Osteoblast (primary cell): ENCODE measurements at places on chromosomes 4 and X.

- DNase-seq: peak; percentile 62
Observed at GRCh38 chr4:99808260-99808857, 8.3 kb upstream of the DAPP1 start.

GRCh38 chr4:47074816-47075215, 43.4 kb downstream of the GABRB1 start:
- DNase-seq: no peak

GRCh38 chr4:72974694-72975487, 94.6 kb downstream of the COX18 start:
- DNase-seq: peak; percentile 41

DNA sequence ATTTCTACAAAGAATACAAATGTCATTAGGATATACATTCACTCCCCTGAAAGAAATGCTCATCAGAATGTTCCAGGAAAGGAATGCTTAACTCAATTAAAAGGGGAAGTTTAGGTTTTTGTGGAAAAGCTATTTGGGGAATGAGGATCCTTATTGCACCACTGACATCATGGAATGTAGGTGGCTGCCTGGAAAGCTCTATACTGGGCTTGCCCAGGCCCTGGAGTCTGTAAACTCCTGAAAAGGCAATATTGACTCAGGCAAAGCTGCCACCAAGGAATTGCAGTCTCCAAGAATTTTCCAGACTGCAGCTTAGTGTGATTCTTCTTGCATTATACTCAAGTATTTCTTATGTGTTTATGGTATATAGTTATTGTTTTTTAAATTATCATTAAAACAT, 15.7 kb downstream of the DAPP1 start:
- no peak for DNase-seq

DNA sequence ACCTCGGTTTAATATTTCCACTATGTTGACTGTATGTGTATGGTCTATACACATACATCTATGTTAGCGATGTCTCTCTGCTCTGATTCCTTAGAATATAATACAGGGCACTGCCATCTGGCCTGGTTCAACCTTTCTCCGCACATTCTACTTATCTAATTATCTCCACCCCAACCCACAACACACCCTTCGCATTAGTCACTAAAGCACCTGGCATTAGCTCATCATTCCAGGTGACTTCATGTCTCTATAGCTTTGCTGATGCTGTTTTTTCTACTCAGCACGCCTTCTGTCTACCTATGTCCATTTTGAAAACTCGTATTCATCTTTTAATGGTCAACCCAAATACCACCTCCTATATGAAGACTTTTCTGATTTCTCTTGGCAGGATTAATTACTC, 425.2 kb upstream of the RASGEF1B start:
- no peak for DNase-seq

- DNase-seq: peak; percentile 59
Observed at GRCh38 chr4:8365951-8366350, 74.6 kb downstream of the ACOX3 start.

- DNase-seq: no peak
Observed at GRCh38 chr4:181853881-181854511, 389.2 kb upstream of the TENM3 start.

DNA sequence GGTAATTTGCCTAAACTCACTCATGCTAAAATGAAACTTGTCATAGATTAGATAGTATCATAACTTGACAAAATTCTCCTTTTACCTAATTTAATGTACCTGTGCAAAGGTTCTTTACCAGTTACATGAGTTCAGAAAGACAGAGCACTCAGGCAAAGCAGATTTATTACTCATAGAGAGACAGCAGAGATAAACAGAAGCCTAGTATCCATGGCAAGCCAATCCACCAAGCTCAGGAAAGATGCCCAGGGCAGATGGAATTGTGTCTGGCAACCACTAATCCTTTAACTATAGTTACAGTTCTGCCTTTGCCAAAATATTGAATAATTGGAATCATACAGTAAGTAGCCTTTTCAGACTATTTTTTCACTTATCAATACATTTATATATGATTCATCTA, 826.2 kb downstream of the TECRL start:
- no peak for DNase-seq

- DNase-seq: no peak
Observed at GRCh38 chr4:6928081-6928480, 18.5 kb downstream of the TBC1D14 start.

- DNase-seq: no peak
Observed at GRCh38 chr4:148850257-148850995, 408.2 kb upstream of the NR3C2 start.

DNA sequence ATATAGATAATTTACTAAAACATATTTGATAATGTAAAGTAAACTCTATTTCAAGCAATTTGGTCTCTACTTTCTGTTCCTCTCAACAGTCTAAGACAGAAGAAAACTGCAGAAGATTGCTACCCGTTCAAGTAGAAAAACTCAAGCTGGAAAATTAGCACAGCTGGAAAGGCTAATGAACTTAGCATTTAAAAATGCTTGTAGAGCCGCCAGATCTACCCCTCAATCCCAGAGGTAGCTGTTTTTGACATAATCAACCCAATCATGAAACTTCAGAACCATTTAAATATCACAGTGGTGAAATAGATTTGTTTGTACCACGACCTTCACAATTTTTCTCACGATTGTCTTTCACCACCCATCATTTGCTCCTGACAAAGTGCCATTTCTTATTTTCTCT, 479.5 kb downstream of the SPRY1 start:
- DNase-seq: no peak

DNA sequence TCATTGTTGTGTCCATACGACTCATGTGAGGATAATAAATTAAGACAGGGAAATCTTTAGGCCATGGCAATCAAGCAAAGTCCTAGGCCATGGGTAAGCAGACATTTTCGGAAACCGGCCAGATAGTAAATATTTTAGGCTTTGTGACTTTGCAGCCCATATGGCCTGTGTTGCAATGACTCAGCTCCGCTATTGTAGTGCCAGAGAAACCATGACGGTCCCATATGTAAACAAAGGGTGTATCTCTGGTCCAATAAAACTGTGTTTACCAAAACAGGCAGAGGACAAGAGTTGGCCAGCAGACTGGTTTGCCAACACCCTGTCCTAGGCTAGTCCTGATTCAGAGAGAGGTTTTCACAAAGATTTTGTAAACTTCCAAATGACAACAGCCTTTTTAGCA, 5.0 kb downstream of the FAM114A1 start:
- peak; percentile 63 for DNase-seq

DNA sequence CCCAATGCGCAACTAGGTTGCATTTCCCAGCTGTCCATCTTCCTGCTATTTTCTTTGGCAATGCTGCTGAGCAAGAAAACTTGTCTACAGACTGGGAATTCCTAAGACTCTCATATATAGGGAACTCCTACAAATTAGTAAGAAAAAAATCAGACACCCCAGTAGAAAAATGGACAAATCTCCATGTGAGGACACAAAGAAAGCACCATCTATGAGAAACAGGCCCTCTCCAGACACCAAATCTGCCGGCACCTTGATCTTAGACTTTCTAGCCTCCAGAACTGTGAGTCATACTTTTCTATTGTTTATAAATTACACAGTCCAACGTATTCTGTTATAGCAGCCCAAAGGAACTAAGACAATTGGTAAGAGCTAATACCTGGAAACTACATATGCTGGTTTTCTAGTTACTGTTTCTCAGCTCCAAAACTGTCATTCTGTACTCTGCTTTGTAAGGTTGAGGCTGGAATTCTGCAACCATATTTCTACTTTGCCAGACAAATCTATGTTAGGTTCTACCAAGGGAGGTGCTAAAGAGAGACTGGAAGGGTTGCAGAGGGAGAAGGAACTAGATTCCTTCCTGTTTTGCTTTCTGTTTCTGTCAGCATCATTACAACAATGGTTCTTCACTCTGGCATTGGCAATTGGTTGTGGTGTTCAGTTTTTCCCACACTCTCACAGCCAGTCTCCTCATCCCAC, 35.7 kb upstream of the FAM241A start:
- DNase-seq: no peak

DNA sequence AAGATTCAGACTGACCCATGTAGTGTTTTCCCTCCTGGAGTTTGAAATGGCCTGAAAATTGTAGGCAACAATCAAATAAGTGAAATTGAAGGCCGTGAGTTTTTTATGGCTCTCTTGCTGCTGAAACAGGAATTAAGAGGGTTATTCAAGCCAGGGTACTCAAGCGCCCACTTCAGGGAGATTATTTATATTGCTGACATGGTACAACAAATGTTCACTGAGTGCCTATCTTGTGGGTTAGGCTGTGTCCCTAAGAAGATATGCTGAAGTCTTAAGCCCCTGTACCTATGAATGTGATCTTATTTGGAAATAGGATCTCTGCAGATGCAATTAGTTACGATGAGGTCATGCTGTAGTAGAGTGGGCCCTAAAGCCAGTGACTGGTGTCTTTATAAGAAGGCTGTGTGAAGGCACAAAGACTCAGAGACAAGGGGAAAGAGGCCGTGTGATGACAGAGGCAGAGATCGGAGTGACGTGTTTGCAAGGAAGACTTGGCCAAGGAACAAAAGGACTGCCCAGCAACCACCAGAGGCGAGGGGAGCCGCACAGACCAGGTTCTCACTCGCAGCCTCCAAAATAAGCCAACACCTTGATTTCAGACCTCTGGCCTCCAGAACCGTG, 72.9 kb downstream of the MED28 start:
- peak; percentile 13 for DNase-seq

GRCh38 chrX:54067766-54068165, 23.5 kb upstream of the PHF8 start:
- no peak for DNase-seq

GRCh38 chr4:107404591-107405300, 315.3 kb downstream of the PAPSS1 start:
- no peak for DNase-seq

DNA sequence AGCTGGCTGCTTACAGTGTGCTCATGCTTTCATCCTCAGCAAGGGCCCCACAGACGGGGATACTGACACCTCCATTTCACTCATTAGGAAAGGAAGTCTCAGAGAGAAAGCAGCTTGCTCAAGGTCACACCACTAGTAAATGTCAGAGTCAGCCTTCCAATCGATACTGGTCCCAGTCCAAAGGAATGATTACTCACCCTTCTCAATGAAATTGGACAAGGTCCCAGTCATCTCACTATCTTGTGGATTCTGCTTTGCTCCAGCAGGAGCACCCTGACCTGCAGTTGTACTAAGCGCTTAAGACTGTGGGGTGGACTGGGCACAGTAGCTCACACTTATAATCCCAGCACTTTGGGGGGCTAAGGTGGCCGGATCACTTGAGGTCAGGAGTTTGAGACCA, 132.2 kb upstream of the SLC34A2 start:
- no peak for DNase-seq

- no peak for DNase-seq
Observed at GRCh38 chr4:686413-687040, 2.4 kb downstream of the SLC49A3 start.

GRCh38 chr4:188534917-188535316, 395.7 kb downstream of the TRIML1 start:
- no peak for DNase-seq

DNA sequence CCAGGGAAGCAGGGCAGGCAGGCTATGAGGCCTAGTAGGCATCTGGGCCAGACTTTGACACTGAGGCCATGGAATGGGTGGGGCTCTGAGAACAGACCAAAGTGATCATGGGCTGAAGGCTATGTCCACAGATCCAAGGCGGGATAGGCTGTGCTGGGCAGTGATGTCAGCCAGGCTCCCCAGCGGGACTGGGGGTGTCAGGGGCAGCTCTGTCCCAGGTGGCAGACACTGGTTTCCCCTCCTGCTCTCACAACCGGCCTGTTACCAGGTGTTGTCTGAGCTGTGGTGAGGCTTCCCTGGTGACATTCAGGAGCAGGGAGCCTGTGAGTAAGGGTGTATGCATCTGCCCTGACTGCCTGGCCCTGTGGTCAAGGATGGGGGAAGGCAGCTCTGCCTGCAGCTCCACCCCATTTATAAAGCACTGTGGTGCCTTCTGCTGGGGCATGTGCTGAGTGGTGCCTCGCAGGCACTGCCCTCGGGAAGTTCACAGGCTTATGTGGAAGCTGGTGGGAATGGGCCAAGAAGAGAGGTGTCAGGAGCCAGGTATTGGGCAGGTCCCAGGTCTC, 2.9 kb downstream of the IL9R start:
- DNase-seq: peak; percentile 19

- DNase-seq: no peak
Observed at GRCh38 chr4:85808104-85808503, 333.2 kb downstream of the ARHGAP24 start.

GRCh38 chr4:89486042-89486441, 178.4 kb upstream of the GPRIN3 start:
- peak; percentile 89 for DNase-seq

DNA sequence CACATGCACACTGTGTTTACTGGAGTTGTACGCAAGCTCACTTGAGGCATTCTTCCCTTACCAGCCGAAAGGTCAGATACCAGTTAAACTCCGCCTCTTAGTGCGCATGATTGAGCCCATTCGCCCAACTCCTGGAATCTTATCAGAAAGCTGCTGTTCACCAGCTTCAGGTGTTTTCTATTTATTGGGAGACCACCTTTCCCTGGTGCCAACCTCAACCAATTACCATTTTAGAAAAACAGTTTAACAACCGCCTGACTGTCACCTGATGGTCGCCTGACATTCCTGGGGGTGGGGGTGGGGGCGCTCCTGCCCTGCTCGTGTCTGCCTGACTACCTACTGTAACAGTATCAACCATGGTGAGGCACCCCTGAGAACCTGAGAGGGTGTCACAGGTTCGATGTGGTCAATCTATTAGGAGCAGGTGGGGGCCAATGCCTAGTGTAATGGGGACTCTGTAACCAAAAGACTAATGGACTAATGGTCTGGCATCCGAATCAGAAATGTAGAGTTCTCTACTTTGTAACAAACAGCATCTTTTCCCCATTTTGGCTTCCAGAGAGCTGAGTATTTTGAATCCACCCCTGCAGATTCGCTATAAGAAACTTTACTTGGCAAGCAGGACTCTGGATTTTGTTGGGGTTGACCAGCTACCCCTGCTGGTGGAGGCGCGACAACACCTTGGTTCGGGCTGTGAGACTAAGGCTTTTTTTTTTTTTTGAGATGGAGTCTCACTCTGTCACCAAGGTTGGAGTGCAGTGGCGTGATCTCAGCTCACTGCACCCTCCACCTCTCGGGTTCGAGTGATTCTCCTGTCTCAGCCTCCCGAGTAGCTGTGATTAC, 58.2 kb upstream of the ZNF157 start:
- peak; percentile 74 for DNase-seq

- no peak for DNase-seq
Observed at GRCh38 chr4:26120098-26120825, 200.6 kb upstream of the RBPJ start.

DNA sequence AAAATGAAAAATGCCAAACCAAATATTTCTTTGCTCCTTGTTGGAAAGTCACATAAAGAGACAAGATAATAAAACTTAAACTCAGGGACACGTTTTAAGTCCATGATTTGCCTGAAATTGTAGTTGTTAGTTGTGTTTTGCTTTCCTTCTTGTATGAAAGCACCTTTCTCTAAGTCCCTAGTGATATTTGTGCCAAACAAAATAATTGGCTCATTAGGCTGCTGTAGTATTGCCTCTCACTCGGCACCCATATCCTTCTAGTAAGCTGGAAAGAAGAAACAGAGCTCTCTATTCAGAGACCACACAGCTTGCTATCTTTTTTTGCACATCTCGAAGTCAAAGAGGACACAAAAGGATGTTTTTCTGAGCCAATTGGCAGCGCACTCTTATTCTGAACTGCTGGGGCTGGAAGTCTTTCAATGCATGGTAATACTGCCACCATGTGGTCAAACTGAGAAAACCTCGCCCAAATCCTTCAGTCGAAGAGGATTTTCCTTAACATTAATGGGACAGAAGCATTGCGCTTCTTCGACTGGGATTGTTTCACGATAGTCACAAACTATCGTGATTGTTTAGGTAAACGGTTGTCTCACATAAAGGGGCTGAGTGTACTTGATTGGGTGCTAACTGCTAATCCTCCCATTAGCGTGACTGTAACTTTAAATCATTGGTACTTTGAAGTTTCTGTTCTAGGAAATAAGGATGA, 571.9 kb upstream of the LCORL start:
- DNase-seq: peak; percentile 83
